SK-MEL-5 (cell line): ENCODE measurements at places on chromosomes 3 and 15.
A peak's percentile ranks its signal among the peaks of the same experiment; 100 is the strongest.

DNA sequence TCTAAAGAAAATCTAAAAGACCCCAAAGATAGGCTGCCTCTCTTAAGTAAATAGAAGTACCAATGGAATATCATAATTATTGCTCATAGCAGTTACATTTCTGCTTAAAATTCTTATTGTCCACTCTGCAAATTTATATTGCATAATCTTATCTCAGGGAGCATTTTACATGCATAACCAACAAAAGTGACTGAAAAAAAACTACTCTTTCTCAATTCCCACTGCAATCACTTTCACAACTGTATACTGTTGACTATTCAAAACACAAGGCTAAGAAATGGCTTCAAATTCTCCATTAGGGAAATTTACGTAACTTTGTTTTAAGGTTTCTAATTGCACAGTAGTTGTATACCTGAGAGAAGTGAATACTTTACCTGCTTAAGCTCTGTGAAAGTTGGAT lies 56.3 kb downstream of the HMG20A start:
- no peak for DNase-seq

- no peak for DNase-seq
Measured at GRCh38 chr15:46703871-46704637, 1013.3 kb upstream of the SEMA6D start.

- DNase-seq = no peak
Measured at GRCh38 chr15:73357999-73358665, 10.6 kb downstream of the HCN4 start.

- no peak for DNase-seq
Measured at GRCh38 chr3:175679568-175679967, 820.4 kb downstream of the NAALADL2 start.

DNA sequence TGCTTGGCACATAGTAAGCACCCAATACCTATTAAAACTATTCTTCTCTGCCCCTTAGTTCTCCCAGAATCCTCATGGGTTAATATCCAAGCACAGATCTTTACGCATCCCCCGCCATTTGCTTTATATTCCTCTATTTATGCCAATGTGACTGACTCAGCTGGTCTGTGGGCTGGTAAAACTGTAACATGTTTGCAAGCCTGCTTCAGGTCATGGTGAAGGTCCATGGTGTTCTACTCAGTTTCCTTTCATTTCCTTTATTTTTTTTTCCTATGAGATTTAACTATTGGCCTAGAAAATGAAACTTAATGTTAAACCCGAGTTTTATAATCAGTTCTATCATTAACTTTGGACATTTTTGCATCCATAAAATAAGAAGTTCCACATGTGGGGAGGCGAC lies 47.0 kb downstream of the FRMD4B start:
- no peak for DNase-seq

GRCh38 chr15:35854316-35854715 lies 308.4 kb upstream of the DPH6 start:
- DNase-seq = no peak

DNA sequence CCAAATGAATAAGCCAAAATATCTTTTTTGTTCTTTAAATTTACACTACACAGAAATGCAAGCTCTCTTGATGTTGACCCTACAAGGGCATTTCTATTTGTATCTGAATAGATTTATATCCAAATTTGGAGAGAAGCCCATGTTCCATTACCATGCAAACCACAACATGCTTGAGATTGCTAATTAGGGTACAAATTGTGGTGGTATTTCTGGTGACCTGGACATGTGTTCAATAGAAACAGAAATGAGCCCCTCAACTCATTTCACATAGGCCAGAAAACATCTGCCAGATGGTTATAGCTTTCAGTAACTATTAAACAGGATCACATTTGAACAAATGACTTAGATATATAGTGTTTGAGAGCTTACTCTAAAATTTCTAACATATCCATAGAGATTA lies 23.5 kb upstream of the PLSCR5 start:
- no peak for DNase-seq

DNA sequence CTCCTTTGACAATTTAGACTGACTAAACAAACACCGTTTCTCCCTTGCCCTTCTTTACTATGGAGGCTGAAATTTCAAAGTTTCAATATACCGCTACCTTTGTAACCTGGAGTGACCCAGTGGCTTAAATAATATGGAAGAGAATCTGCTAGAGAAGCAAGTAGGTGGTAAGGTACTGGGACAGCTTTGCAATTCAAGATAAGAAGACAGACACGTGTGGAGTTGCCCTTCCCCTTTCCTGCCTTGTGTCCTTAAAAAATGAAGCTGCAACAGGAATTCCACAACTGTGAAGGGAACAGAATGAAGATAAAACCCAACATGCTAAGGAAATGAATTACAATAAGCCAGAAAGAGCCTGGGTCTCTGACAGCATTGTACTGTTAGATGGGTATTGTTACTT lies 26.4 kb downstream of the CBLB start:
- DNase-seq = no peak

GRCh38 chr3:180284331-180285110 lies 247.8 kb upstream of the PEX5L start:
- DNase-seq = no peak

DNA sequence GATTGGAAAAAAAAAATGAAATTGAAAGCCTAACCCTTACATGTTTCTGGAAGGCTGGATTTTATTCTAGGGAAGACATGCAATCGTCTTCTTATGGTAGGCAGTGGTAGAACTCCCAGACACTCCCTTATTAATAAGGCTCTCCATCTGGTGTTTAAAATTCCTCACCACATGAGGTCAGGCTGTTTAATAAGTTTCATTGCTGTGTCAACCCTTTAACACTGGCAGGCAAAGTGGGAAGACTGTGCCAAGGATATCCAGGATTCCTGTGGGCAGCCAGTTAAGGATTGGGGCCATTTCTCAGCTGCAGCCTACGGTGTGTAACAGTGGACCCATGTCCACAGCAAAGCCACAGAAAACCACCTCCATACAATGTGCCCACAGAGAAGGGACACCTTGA lies 225.5 kb upstream of the CHRM5 start:
- DNase-seq = no peak

GRCh38 chr3:171345107-171345843 lies 114.9 kb downstream of the TNIK start:
- no peak for DNase-seq

GRCh38 chr3:54437271-54437670 lies 314.9 kb downstream of the CACNA2D3 start:
- DNase-seq = no peak

GRCh38 chr3:85533586-85533985 lies 574.8 kb downstream of the CADM2 start:
- DNase-seq = no peak

GRCh38 chr3:37309921-37310665 lies 135.7 kb upstream of the LRRFIP2 start:
- no peak for DNase-seq

GRCh38 chr3:66261355-66261754 lies 40.6 kb downstream of the SLC25A26 start:
- no peak for DNase-seq

GRCh38 chr3:113249111-113249510 lies 37.8 kb downstream of the BOC start:
- peak; percentile 10 for DNase-seq

GRCh38 chr3:71723452-71724170 lies 1.6 kb downstream of the EIF4E3 start:
- DNase-seq = no peak

DNA sequence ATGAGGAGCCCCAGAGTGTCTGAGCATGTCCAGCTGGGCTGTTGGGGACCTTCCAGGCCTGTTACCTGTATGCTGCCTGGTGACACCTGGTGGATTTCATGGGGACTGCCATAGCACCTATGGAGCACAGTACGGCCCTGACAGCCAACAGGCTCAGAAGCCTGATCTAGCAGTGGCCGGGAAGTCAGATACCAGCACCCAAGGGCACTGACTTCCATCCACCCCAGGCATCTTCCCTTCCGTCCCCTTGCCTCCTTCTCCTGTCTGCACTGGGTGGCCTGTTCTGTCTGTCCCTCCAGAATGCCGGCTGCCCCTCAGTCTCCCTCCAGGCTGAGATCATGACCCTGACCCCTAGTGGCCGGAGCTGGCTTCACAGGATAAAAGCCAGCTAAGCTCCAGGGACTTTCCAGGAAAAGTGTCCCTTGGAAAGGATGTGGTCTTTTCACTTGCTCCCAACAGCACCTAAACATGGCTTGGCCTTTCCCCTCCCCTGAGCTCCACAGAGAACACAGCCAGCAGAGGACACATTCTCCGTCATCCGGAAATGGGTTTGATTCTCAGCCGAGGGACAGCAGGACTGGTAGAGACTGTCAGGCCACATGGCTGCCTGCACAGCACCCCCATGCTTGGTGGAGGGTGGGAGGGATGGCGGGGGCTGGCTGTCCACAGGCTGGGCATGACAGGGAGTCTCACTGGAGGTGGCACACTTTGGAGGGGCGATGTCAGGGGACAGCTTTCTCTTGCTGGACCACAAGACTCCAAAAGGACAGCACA lies 9.5 kb downstream of the RPS17 start:
- DNase-seq = peak; percentile 73

DNA sequence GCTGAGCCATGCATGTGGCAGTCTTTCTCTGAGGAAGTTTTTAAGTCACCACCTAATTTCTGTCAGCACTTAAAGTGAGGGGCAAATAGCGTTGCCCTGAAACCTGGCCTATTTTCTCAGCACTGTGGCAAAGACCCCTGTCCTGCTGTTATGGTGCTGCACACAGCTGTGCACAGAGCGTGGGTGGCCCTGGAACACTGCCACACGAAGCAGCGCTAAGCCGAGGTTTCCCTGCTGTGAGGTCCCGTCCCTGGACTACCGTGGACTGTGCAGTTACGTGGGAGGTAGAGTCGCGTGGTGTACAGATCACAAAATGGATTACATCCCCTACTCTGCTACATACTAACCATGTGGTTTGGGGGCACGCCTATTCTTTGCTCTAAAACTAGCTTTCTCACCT lies 101.6 kb upstream of the NR2E3 start:
- no peak for DNase-seq

- DNase-seq = peak; percentile 93
Measured at GRCh38 chr3:123723522-123724168, 138.8 kb upstream of the HACD2 start.

DNA sequence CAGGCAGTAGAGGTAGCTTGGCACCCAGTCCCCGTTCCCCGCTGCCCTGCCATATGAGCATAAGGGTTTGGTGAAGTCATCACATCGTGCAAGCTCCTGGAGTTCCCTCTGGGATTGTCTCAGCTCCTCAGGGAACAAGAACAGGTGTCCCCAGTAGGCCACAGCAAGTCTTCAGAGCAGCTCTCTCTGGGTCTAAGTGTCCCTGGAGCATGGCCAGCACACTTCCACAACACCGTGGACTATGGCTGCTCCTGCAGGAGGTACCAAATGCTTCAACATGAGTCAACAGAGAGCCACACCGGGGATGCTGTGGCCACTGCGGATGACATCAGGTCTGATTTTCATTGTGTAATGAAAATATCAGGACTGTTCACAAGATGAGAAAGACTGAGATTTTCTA lies 23.1 kb downstream of the ABHD6 start:
- no peak for DNase-seq

DNA sequence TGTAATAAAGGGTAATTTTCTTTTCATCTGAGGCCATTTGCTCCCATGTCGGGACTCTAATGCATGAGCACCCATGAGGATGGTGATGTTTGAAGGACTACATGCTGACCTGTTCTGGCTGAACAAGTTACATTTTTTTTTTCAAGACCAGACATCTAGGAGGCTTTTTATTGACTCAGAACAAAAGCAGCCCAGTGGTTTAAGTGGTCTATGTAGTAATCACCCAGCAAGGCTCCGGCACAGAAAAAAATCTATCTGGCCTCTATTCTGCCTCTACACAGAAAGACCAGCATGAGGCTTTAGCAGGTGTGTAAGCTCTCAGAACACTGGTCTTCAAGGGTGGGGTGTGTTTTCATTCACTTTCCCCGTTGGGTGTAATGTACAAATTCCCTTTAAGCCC lies 95.1 kb upstream of the ZBED2 start:
- DNase-seq = no peak

DNA sequence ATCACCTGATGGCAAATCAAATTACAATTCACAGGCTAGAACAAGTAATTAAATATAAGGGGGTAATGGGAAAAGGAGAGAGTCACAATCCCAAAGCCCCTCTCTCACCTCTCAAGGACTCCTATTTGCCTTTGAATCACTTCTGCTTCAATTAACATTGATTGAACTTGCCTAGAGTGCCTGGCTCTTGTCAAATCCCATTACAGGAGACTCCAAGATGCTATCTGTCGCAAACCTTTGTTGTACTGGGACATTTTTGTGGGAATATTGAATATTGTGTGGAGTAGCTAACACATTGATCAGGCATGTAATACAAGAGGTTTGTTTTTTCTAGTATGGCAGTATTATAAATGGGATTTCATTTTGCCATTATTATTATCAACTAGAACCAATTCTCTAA lies 412.8 kb upstream of the AZI2 start:
- no peak for DNase-seq

- DNase-seq = peak; percentile 86
Measured at GRCh38 chr3:126752303-126753190, 48.5 kb downstream of the CHCHD6 start.

DNA sequence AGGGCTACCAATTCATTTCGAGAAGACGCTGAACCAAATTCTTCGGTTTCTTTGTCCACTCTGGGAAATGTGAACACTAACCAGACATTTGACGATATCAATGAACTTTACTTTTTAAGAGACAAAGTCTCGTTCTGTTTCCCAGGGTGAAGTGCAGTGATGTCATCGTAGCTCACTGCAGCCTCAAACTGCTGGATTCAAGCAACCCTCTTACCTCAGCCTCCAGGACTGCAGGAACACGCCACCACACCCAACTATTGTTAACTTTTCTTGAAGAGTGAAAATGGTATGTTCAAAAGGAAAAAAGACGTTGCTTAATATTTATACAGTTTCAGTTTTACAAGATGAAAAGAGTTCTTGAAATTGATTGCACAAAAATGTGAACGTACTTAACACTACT lies 30.6 kb downstream of the MB21D2 start:
- peak; percentile 94 for DNase-seq

DNA sequence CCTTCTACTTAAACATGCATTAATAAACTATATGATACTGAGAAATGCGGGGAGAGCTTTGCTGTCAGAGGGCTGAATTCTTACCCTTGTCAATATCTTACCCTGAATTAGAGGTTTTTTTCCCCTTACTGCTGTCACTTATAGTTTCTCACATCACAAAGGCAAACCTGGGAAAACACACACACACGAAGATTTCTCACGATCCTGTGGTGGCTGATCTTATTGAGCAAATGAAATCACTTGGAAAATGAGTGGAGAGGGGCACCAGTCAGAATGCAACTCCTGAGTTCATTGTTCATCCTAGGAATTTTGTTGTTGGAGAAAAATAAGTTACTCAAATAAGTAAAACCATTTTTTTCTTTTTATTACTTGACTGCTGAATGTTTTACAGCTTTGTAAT lies 673.6 kb downstream of the EDEM1 start:
- no peak for DNase-seq
